ENCODE measurements at places on chromosomes 16 and 17.

DNA sequence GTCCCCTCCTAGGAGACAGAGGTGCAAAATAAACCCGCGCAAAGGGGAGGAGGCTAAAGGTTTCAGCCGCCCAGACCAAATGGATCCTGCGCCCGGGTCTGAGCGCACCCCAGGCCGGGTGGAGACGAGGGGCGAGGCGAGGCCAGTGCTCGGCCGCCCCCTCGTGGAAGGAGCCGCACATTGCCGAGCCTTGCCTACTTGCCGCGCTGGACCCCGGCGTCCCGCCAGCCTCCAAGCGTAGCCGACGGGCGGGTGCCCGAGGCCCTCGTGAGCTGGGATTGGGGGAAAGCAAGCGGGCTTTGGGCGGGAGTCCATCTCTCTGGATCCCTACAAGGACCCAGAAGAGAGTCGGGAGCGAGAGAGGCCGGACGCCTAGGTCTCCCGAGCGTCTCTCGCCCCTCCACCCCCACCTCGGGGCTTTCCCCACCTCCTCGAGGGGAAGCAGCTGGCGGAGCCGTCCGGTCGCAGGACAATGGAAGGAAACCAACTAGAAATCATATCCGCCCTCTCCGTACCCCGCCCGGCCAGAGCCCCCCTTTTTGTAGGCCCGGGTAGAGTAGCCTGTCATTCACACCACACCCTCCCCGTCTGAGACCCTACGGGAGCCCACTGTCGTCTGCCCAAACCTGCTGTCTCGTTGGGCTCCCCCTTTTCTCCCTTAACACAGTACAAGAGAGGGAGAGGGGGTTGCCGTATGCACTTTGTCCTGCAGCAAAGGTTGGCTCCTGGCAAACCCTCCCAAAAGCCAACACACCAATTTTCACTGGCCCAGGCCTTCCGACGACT, 664 bp upstream of the BCL6B start:
- peak; percentile 89 for DNase-seq

DNA sequence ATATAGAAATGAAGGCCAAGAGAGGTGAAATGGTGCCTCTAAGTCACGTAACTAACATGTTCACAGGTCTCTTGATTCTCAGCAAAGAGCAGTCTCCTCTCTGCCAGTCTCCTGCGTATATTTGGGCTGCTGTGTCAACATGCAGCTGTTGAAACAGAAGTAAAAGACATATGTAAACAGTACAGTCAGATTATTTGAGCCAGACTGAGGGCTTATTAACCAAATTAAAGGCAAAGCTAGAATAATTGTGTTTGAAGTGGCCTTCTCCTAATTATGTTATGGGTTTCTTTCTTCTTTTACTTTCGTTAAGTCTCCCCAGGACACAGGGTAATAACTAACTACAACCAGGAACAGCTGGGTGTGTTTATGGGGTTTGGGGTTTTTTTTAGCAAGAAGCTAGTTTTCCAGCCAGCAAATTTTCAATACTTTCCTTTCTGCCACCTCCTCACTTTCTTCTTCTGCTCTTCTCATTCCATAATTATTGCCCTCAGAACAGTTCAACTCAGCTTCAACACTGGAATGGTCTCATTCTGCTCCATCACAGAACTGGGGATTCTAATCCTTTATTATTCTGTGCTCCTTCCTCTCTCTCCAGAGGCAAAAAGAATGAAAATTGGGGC, 18.4 kb downstream of the G6PC1 start:
- DNase-seq, result no peak

GRCh38 chr16:10003486-10003885, 178.7 kb downstream of the GRIN2A start:
- DNase-seq, result no peak

GRCh38 chr17:74990581-74991105, 3.2 kb downstream of the CDR2L start:
- DNase-seq, result no peak

DNA sequence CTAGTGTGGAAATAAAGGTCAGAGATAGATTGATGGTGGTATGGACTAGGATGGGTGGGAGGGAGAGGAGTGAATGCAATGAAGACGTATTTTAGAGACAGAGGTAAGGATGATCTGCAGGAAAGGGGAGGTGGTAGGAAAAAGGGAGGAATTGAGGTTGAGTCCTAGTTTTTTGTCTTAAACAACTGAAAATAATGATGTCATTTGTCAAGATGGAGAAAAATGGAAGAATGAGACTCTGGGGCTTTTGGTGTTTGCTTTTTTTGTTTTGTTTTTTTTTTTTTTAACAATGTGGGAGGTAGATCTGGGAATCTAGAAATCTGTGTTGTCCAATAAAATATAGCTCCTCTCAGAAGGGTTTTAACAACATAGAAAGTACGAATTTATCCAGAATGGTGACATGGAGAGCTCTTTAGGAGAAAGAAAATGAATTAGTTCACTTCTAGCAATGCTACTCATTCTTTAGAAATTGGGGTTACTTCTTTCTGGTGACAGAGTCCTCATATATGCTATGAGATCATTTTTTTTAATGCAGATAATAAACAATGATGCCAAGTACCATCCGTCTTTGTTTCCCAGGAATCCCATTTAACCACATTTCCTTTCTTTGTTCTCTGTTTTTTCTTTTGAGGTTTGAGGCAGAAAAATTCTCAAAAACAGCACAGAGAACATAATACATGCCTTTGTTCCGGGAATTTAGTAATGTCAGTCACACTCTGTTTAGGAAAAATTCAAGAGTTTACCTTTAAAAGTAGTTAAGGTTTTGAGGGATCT, 225.3 kb upstream of the COX10 start:
- DNase-seq, result no peak

DNA sequence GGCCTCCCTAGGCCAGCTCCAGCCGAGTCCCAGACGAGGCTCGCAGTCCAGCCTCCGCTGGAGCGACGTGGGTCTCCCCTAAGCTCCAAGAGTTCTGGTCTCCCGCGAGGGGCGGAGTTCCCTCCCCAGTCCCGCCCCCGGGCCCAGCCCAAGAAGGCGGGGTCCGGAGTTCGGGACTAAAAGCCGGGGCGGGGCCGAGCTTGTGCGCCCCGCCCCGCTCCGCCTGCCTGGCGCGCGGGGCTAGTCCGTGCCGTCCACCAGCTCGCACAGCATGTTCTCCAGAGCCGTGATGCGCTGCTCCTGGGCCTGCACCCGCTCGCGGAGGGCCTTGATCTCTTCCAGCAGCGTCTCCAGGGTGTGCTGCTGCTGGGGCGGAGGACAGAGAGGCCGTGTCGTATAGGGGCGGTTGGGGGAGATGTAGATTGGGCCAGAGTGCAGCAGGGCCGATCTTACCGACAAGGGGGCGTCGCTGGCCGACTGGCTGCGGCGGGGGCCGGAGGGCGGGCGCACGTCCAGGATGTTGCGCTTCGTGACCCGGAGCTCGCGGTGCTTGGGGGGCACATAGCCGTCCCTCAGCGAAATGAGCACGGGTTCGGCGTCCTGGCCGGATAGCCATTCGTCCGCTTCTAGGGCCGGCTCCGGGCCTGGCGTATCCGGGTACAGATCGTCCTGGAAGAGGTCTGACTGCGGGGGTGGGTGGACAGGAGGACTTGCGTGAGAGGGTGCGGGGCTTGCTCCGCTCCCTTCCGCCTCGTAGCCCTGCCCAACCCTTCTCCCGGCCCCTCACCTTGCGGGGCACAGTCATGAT, 7.0 kb downstream of the CORO6 start:
- DNase-seq, result peak; percentile 87
